Umbilical cord (tissue), 2 donors: ENCODE measurements at places on chromosomes 4 and X. TPM values are rescaled to one million over a fixed set of nuclear protein-coding genes. Genes with fewer than 3 reads are reported as not detected.

The ATG4A gene
- total RNA-seq: 22.4 TPM

DNA sequence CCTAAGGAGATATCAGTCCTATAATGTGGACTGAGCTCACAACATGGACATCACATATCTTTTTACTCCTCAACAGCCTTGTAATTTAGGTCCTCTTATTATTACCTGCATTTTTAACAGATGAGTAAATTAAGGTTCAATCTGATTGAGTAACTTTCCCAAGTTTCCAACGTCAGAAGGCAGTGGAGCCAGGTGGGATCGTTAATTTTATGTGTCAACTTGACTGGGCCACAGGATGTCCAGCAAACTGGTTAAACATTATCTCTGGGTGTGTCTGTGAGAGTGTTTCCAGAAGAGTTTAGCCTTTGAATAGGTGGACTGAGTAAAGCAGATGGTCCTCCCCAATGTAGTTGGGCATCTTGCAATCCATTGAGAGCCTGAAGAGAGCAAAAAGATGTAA is 59.0 kb upstream of the SLIT2 start:
- no peak for DNase-seq

DNA sequence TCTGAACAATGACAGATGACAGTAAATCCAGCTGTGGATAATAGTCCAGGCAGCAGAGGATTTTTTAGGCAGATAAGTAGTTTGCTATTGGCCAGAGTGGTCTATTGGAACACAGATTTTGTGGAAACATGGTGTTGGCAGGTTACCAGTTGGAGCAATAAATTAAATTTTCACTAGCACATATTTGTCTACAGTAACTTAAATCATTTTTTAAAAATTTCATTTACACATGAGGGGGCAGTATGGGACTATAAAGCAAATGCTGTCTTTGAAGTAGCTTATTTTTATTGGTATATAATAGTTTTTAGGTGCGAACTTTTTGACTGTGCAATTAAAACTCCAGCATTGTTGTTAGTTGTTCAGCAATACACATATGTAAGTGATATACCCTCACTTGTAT is 289.8 kb downstream of the ARHGAP10 start:
- no peak for DNase-seq

- DNase-seq: peak; percentile 21
Observed at GRCh38 chrX:26100421-26100920, 37.7 kb upstream of the MAGEB18 start.

DNA sequence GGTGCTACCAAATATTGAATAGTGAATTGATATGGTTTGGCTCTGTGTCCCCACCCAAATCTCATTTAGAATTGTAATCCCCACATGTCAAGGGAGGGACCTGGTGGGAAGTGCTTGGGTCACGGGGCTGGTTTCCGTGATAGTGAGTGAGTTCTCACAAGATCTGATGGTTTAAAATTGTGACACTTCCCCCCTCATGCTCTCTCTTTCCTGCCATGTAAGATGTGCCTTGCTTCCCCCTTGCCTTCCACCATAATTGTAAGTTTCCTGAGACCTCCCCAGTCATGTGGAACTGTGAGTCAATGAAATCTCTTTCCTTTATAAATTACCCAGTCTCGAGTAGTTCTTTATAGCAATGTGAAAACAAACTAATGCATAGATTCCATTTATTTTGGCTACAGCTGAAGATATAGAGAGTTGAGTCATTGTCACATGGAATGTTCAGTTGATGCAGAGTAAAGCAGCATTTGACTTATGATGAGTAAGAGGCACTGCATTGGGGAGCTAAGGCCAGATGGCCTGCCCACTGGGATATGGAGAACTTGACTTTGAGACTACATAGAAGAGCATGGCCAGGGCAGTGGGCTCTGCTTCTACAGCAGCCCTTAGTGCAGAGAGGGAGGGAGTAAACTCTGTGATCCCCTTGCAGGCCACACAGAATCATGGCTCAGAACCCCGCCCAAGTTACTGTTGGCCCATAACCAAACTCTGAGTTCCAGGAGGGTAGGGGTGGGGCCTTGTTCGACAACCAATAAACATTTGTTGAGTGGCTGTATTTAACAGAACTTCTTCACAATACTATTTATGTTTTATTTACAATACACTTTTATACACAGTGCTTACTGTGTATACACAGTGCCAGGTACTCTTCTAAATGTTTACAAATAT is 34.2 kb downstream of the RAI2 start:
- no peak for DNase-seq

DNA sequence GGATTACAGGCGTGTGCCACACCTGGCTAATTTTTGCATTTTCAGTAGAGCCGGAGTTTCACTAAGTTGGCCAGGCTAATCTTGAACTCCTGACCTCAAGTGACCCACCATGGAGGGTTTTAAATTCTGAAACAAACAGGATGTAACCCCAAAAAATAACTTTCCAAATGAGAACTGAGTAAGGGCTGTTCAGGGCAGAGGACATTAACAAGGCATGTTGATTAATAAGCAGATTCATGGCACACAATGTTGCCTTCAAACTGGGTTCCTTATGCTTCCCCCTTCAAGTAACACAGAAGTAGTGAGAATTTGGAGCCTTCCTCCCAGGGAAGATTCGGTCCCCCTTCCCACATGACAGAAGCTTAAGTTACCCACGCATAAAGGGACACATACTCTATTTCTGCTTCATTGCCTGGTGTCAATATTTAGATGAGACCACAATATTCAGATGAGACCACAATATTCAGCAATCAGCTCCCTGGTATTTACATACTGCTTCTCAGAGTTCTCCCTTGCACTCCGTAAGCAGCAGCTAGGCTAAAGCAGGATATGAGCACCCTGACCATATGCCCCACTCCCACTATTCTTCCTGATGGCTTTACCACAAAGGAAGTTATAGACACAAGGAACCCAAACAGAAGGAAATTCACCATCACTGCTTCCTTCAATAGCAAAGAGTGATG is 21.4 kb downstream of the GRSF1 start:
- no peak for DNase-seq
